ENCODE measurements at places on chromosomes 6 and 20.

GRCh38 chr6:30881392-30882203, 2.7 kb upstream of the DDR1 start:
- no peak for DNase-seq

DNA sequence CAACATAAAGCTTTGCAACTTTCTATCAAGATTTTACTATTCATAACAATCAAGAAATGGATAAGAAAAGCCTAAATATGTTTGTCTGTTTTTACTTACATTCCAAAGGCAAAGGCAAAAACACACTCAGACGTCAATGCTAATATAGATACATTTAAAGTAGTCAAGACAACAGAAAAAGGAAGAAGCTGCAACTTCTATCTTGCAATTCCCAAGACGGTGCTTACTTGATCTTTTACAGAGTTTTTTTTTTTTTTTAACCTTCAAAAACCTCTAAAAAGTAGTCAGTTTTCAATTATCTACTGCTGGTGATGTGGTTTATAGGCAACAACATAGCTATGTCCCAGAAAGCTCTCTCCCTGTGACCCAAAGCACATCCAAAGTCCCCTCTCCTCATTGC, 58.1 kb downstream of the EPB41L2 start:
- no peak for DNase-seq

GRCh38 chr6:1135726-1136414, 176.0 kb upstream of the FOXQ1 start:
- DNase-seq, result no peak

- DNase-seq, result no peak
Measured at GRCh38 chr20:53557130-53557529, 36.5 kb downstream of the ZNF217 start.

- no peak for DNase-seq
Measured at GRCh38 chr20:58416835-58417234, 27.8 kb downstream of the VAPB start.

DNA sequence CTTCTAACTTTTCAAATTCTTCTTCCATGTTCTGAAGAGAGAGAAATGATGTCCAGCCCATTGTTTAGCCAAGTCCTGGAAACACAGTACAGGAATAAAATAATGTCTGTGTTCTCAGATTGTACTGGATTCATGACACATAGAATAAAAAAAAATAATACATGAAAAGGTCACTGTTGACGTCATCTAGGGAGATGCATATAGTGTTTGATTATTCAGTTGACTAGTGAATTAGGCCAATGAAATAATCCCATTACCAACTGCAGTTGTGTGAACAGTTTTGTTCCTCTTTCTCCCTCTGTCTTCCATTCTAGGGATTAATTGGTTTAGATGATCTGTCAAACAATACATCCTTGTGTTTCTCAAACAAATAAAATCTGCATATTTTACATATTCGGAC, 222.8 kb downstream of the ALDH8A1 start:
- no peak for DNase-seq

All from AG09319 (cell line).